Activated naive CD8-positive, alpha-beta T cell treated with anti-CD3 and anti-CD28 coated beads, Interleukin-2, amount 10 ng/mL, durations not matched to agents 7 days and 5 days (primary cell): ENCODE measurements at places on chromosomes 11 and 22. TPM values are rescaled to one million over a fixed set of nuclear protein-coding genes. Genes with fewer than 3 reads are reported as not detected.

The OR8G5 gene
- total RNA-seq = not detected

The TMEM191C gene
- 5.1 TPM for total RNA-seq

The C11orf52 gene
- total RNA-seq = not detected

The SPI1 gene
- 2.9 TPM for total RNA-seq

The C11orf87 gene
- not detected for total RNA-seq

The PPARA gene
- 24.9 TPM for total RNA-seq

The ACP2 gene
- 26.5 TPM for total RNA-seq

The SAA1 gene
- not detected for total RNA-seq

The AQP11 gene
- 0.28 TPM for total RNA-seq

The MCHR1 gene
- total RNA-seq = not detected

The MS4A3 gene
- total RNA-seq = not detected

The TCIRG1 gene
- 308 TPM for total RNA-seq

The ZFTA gene
- 5.0 TPM for total RNA-seq

The CSNK2A3 gene
- total RNA-seq = 1.2 TPM

The SLCO2B1 gene
- total RNA-seq = 1.1 TPM

The TSPAN32 gene
- 49.5 TPM for total RNA-seq

The OR52H1 gene
- total RNA-seq = not detected

The SLC22A6 gene
- not detected for total RNA-seq

The LRP5 gene
- total RNA-seq = 23.3 TPM
